Activated CD4-positive, alpha-beta memory T cell treated with anti-CD3 and anti-CD28 coated beads, Interleukin-2, amount 10 ng/mL, durations not matched to agents 7 days and 5 days (primary cell): ENCODE measurements at places on chromosomes 13 and 19.
A peak's percentile ranks its signal among the peaks of the same experiment; 100 is the strongest.

GRCh38 chr13:32645854-32646253 lies 59.6 kb downstream of the PDS5B start:
- DNase-seq, result peak; percentile 42

DNA sequence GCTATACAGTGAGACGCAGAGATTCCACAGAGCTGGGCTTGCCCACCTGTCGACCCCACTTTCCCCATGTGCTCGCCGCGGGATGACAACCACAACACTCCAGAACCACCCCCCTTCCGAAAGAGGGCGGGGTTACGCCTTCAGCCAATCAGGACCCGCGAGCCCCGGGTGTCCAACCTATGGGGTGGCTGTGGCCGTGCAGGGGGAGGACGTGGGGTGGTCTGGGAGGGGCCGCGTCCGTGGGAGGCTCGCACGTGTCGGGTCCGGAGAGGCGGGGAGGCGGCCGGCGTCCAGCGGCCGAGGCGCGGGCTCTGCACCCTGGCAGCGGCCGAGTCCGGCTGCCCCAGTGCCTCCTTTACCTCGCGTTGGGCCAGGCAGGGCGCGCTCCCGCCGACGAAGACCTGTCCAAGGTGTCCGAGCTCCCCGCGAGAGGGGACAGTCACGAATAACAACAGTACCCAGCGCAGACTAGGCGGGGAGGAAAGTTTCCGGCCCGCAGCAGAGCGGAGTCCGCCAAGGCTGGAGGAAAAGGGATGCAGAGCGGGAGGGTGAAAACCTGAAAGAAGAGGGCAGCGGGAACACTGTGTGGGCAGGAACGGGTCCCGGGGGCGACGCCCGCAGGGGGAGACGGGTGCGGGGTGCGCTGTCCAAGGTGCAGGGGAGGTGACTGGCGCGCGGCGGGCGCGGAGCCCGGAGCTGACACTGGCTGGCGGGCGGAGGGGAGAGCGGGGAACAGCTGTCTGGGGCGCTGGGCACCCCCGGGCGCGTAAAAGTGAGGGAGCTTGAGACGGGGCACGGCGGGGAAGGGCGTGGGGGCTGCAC lies 911 bp downstream of the ENOX1 start:
- peak; percentile 21 for DNase-seq

- peak; percentile 7 for DNase-seq
These were observed 32.5 kb upstream of the TFDP1 start for GRCh38 chr13:113552079-113552478.

DNA sequence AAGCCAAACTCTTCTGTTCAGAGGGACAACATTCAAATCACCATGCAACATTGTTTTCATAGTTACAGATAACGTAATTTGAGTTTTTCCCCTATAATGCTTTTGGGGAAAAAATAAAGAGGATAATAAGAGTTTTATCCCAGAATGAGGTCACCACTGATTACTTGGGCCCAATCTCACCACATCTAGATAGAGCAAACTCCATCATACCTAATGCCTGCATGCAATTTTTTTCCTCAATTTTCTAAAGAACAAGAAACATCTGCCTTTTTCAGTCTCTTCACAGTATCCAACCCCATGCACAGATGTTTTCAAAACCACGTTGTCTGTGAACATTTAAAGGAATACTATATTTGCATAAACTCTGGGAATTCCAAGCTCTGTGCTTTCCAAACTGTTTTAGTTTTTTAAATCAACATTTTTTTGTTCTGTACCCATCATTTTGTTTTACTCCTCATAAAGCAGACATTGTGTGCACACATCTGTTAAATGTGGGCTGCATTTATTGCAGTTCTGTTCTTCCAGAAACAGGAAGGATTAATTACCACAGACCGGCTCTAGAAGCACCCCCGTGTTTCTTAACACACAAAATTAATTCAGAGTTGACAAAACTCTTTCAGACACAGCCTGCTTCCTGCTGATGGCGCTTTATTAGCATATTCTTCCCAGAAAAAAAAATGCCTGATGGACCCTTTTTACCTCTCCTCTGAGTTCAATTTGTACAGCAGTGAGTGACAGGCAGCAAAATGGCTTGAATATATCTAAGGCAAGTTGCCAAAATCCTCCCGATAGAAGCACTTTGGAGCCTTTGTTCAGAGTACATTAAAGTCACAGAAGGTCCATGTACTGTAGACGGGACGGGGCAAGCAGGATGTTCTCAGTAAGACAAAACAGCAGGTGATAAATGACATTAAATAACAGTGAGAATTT lies 1171.9 kb downstream of the EFNB2 start:
- DNase-seq, result no peak

- DNase-seq, result no peak
These were observed 69.2 kb downstream of the ATP11A start for GRCh38 chr13:112759053-112759452.

DNA sequence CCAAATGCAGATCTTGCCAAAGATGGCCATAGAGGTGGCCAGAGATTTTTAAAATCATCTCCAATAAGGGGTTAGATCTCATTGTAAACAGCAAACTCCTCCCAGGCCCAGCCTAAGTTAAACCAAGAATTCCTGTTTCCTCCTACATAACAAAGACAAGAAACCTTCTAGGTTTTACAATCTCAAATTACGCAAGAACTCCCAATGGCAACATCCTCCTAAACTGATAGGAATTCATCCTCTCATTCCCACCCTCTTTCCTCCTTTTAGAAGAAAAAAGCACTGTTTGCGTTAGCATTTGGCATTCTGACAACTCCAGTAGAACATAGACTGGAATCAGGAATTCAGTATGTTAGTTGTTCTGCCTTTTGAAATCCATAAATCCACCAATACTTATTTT lies 14.6 kb downstream of the PROSER1 start:
- DNase-seq, result no peak

- DNase-seq, result no peak
These were observed 36.9 kb upstream of the GRTP1 start for GRCh38 chr13:113400621-113401451.

DNA sequence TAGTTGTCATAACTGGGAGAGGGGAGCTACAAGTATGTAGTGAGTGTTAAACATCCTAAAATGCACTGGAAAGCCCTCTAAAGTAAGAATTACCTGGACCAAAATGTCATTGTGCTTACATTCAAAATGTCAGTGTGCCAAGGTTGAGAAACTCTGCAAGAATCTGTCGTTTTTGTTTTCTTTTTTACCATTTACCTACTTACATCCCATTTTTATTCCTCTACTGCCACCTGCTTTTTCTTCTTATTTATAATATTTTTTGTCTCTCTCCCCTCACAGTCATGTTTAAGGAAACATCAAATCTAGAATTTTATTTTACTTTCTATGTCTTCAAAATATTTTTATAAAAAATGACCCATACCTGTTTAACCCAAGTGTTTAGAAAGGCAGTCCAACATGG lies 226.4 kb downstream of the PCDH17 start:
- DNase-seq, result no peak

DNA sequence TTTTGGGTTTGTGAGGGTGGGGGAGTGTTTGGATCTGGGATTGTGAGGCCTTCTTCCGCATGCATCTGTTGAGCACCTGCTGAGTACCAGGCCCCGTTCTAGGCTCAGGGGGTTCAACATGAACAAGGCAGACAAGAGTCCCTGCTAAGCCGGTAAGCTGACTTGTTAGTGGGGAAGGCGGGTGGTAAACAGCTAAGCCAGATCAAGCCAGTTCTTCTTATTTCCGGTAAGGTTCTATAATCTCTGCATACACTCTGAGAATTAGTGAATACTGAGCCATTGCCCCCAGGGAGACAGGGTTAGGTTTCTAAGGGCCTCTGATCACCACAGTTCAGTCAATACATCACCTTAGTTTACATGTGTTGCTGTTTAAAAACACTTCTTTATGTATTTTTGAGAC lies 9.9 kb upstream of the EHD2 start:
- no peak for DNase-seq

DNA sequence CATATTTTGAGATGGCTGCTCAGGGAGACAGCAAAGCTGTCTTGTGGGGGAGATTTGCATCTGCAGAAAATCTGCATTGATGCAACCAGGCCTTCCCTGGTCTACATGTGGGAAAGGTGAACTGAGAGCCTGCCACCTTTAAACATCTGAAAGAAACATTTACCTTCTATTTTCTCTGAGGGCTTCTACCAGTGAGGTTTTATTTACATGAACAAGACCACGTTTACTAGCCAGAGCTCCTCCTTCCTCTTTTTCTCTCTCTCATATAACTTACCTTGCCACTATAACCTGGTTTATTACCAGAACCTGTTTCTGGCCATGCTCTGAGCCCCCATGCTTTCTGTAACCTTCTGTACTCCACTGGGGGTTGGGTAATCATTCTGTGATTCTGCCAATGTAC lies 14.4 kb upstream of the RUBCNL start:
- no peak for DNase-seq

GRCh38 chr19:5406816-5407215 lies 48.4 kb upstream of the ZNRF4 start:
- no peak for DNase-seq

DNA sequence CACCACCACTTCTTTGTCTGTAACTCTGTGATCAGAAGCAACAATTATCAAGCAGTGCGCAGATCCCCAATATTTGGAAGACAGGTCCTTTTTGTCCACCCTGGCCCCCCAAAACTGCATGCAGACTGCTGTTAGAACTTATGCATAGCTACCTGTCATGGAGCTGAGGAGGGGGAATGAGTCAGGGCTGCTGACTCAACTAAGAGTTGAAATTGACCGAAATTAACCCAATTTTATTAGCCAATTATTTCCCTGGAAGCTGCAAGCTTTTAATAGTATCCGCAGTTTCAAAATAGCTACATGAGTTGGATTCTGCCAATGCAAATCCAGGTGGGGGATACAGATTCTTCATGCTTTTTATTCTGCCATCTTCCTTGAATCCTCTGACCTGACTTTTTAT lies 14.0 kb upstream of the ZNF491 start:
- no peak for DNase-seq

GRCh38 chr19:2217591-2217990 lies 18.5 kb downstream of the PLEKHJ1 start:
- DNase-seq, result no peak

DNA sequence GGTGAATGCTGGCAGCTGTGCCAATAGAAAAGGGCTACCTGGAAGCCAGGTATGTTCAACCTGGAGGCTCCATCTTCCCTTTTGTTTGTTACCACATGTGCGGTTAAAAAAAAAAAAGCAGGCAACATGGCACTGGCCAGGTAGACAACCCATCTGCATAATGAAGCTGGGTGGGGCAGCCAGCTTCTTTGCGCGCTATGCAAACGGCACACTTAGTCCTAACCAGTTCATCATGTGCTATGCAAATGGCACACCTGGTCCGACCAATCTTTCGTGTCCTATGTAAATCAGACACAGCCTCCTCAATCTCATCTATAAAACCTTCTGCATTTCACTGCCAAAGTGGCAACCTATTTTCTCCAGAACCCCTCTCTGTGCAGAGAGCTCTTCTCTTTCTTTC lies 11.3 kb upstream of the IGSF23 start:
- no peak for DNase-seq

GRCh38 chr13:110714797-110715394 lies 1.4 kb downstream of the ING1 start:
- peak; percentile 65 for DNase-seq

- no peak for DNase-seq
These were observed 68.9 kb upstream of the ZNF835 start for GRCh38 chr19:56740501-56740900.

DNA sequence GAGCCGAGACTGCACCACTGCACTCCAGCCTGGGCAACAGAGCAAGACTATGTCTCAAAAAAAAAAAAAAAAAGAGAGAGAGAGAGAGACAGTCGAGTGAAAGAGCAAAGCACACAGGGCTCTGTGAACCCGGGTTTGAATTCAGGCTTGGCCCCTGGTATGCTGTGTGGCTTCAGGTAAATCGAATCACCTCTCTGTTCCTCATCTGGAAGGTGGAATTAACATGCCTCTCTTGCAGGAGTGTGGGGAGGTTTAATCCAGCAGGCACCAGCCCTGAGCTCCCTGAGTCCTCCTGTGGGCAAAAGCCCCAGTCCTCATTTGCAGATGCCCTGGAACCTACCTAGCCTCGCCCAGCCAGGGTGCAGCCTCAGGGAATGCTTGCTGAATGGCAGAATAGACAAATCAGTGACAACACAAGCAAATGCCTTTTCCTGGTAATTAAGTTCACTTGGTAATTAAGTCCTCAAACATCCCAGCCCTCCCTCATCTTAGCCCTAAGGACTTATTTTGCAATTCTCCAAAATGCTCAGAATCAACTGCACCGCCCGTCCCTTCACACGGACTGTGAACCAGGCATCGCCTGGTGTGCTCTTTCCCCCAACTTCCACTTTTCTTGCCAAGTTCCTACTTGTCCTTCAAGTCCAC lies 4.6 kb upstream of the ZNRF4 start:
- DNase-seq, result no peak

GRCh38 chr19:13329766-13330165 lies 176.5 kb downstream of the CACNA1A start:
- no peak for DNase-seq

DNA sequence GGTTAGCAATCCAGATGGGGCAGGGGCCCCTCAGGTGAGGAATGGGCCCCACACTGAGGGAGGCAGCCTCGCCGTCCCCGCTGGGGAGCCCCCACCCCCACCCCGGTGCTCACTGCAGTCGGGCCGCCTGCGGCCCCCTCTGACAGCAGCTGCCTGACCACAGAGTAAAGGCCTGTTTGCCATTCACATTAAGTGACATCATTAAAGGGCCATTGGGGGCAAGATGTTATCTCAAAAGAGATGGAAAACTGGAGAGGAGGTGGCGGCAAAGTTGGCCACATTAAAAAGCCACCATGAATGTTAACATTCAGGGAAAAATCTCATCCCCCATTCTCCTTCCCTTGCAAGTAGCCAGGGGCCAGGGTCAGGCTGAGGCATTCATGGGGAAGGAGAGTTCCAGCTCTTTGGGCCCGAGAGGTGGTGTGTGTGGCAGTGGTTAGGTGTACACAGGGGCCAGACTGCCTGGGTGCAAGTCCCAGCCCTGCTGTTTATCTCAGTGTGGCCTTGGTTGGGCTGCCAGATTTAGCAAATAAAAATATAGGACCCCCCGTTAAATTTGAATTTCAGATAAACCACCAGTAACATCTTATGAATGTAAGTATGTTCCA lies 20.9 kb downstream of the VSTM2B start:
- no peak for DNase-seq

DNA sequence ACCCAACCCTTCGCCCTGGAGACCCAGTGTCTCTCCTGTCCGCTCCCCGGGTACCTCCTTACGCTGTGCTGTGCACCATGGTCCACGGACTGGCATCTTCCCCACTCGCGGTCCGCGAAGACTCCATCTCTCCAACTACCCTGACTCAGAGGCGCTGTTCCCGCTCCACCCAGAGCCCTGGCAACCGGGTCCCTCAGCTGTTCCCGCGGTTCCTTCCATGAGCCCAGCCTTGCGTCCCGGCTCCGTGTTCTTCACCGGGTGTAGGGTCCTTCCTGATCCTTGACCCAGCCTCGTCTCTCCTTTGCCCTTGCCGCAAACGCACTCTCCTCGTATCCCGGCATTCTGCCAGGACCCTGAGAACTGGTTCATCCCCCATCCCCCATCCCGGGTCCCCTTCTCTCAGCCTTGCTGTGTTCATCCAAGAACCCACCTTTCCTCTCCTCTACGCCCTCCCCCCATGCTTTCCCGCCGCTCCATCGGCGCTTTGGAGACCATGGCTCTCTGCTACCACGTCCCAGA lies 664 bp downstream of the ICAM5 start:
- DNase-seq, result no peak

- no peak for DNase-seq
These were observed 219.6 kb downstream of the RAP2A start for GRCh38 chr13:97653443-97654140.

GRCh38 chr19:51440846-51441409 lies 17.3 kb downstream of the SIGLEC8 start:
- peak; percentile 32 for DNase-seq
